ENCODE measurements at places on chromosomes 1 and 21.

- no peak for DNase-seq
Measured at GRCh38 chr1:64959986-64960385, 6.4 kb downstream of the JAK1 start.

DNA sequence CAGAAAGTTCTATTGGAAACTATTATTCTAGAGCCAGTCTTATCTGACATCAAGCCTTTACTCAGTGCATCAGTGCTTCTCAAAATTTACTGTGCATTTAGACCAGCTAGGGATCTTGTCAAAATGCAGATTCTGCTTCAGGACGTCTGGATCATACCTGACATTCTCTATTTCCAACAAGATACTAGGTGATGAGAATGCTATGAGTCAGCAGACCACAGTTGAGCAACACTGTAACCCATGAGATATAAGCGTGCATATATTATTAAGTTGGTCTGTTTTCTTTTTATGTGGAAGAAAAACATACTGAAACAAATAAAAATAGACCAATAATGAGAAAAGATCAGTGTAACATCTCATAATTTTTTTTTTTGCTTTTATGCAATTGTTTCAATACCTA is 40.4 kb upstream of the KCNH1 start:
- DNase-seq, result no peak

DNA sequence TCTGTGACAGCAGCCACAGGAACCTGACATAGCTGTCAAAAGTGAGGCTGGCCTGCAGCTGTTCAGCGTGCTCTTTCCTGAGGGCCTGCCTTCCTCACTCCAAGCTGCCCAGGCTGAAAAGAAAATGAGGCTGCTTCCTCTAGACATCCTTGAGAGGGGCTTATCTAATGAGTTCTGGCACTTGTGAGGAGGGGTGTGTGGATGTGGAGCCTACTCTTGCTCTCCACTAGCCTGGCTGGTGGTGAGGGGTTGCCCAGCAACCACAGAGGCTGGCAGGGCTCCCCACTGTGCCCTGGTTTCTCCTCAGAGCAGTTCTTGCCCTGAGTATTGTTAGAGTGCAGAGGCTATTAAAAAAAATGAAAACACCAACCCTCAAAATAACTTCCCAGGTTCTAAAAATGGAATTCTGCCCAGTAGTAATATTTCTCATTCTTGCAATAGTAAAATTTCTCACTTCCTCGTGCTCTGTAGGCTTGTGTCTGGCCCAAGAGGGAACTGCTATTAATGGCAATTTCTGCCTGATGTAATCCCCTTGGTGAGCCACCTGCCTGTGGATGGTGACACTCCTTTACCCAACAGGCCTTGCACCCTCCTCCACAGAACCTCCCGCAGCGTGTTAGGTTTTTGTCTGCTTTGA is 52.6 kb upstream of the EPS8L3 start:
- no peak for DNase-seq

- no peak for DNase-seq
Measured at GRCh38 chr1:15985611-15986297, 9.9 kb upstream of the ZBTB17 start.

- no peak for DNase-seq
Measured at GRCh38 chr1:196607981-196608380, 259 bp downstream of the KCNT2 start.

DNA sequence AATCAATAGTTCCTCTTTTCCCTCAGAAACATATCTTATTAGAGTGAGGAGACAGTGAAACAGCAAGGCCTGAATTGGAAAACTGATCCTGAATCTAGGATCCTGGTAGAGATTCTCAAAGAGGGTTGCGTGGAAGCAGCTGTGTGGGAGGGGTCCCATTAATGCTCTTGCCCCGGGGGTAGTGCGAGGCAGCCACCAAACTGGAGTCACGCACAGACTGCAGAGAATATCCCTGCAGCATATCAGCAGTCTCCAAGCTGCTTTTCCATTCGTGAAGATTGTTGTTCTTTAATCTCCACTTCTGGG is 150.1 kb downstream of the DISC1 start:
- no peak for DNase-seq

All from activated CD4-positive, alpha-beta T cell treated with anti-CD3 and anti-CD28 coated beads, Interleukin-2, amount 50 U/mL, for 1 hour (primary cell).